Activated CD4-positive, alpha-beta T cell treated with anti-CD3 and anti-CD28 coated beads for 4 hours (primary cell): ENCODE measurements at places on chromosomes 11 and 22.

GRCh38 chr11:43486141-43486540, 127.4 kb downstream of the TTC17 start:
- no peak for DNase-seq

GRCh38 chr22:46761539-46762237, 762 bp upstream of the TBC1D22A start:
- no peak for DNase-seq

GRCh38 chr11:27395556-27396258, 32.7 kb upstream of the CCDC34 start:
- DNase-seq = no peak

GRCh38 chr11:112751772-112752171, 209.4 kb upstream of the NCAM1 start:
- no peak for DNase-seq

GRCh38 chr22:44151676-44152075, 29.0 kb upstream of the PARVG start:
- no peak for DNase-seq

DNA sequence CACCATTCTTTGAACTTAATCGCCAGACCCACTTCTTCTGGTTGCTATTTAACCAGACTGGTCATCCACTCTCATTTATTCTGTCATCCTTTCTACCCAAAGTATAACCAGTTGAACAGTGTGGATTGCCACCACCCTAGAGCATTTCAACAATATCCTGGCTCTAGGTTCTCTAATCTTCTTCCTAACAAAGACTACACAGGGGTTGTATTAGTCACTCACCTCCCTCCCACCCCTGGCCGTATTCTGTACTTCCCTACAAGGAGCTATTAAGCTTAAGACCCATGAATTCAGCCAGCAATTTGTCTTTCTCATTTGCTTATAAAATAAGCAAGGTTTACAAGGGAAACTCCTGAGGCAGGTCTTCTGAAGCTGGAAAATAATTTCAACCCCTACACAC, 46.9 kb upstream of the CEP126 start:
- DNase-seq = no peak

GRCh38 chr11:66894141-66894540, 37.3 kb downstream of the LRFN4 start:
- DNase-seq = no peak

DNA sequence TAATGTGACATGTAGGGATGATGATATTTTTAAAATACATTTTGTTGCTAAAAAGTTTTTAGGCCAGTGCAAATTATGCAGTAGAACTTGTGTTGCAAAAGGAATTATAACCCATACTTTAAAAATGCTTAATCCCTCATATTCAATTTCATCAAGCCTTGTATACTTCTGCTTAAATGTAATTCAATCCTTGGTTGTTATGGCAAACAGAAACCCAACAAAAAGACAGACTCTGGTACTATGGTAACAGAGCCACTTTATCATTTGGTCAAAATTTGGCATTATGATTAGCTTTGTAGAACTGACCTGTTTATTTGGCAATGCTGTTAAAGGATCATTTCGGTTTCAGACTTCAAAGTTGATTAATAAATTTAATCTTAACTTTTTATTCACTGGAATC, 284.8 kb downstream of the TMEM135 start:
- no peak for DNase-seq

GRCh38 chr11:110715541-110715940, 3.3 kb upstream of the ARHGAP20 start:
- DNase-seq = no peak

DNA sequence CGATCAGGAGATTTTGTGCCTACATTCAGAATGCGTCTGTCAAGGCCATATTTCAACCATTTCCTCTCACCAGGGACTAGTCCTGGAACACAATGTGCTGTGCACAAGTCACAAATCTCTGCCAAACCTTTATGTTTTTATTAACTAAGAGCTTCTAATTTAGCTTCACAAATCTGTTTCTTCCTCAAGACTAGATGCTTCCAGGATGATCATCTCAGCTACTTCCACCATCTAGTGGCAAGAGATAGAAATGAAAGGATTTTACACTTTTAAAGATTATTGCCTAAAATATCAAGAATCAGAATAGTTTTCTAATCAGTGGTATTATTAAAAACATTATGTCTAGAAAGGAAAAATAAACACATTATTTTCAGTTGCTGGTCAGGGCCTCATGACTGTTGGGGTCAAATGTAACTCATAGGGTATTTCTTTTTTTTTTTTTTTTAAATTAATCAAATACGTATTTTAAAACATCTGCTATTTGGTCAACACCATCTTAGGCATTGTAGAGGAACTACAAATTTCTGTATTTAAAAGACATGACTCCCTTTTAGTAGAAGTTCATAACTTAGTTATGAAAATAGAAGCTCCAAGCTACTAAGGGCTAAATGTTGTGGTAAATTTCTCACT, 1102.6 kb downstream of the DLG2 start:
- no peak for DNase-seq

GRCh38 chr11:103530257-103530656, 421.0 kb downstream of the DYNC2H1 start:
- no peak for DNase-seq
